ENCODE measurements at places on chromosomes 2 and 18.

DNA sequence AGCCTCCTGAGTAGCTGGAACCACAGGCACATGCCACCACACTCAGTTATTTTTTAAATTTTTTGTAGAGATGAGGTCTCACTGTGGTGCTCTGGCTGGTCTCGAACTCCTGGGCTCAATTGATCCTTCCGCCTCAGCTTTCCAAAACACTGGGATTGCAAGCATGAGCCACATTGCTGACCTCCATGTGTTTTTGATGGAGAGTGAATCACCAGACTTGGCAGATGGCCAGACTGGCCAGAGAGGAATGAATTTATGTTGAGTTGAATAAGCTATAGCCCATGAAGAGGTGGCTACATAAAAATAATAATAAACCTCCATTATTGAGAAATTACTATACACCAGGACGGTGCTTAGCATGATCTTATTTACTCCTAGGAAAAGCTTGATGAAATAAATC, 91.5 kb downstream of the MREG start:
- peak; percentile 46 for DNase-seq

DNA sequence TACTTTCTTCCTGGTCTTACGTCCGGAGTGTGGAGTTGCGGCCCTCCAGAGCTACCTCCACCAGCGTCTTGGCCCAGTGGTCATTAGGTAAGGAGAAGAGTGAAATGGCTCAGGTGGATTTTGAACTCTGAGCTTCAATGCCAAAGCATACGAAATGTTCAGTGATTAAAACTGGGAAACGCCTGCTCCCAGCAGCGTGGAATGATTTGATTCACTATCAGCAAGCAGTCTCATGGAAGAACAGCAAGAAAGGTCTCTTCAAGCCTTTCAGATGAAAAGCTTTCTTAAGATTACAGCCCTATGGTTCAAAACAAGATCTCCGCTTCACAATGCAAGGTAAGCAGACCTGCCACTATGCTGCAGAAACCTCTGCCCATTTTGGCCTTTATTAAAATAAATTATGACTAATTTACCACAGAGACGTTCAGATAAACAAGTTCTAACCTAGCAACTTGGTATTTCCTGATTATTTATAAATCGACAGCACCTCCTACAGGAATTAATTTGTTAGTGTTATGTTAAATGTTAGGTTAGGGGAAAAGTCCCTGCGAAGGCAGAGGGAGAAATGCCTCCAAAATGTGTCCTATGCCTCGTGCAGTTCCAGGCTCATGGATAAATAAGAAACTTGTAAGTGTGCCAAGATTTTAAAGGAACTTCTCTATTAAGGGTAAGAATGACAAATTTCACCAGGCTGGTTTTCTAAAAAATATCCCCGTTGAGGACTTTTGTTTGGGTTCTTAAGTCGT, 10.1 kb downstream of the SP9 start:
- peak; percentile 71 for DNase-seq

- DNase-seq: no peak
Observed at GRCh38 chr18:79805926-79806487, 8.3 kb downstream of the KCNG2 start.

GRCh38 chr18:27785815-27786471, 391.0 kb downstream of the CDH2 start:
- DNase-seq: no peak

- DNase-seq: no peak
Observed at GRCh38 chr2:144083211-144083610, 436.7 kb downstream of the ZEB2 start.

DNA sequence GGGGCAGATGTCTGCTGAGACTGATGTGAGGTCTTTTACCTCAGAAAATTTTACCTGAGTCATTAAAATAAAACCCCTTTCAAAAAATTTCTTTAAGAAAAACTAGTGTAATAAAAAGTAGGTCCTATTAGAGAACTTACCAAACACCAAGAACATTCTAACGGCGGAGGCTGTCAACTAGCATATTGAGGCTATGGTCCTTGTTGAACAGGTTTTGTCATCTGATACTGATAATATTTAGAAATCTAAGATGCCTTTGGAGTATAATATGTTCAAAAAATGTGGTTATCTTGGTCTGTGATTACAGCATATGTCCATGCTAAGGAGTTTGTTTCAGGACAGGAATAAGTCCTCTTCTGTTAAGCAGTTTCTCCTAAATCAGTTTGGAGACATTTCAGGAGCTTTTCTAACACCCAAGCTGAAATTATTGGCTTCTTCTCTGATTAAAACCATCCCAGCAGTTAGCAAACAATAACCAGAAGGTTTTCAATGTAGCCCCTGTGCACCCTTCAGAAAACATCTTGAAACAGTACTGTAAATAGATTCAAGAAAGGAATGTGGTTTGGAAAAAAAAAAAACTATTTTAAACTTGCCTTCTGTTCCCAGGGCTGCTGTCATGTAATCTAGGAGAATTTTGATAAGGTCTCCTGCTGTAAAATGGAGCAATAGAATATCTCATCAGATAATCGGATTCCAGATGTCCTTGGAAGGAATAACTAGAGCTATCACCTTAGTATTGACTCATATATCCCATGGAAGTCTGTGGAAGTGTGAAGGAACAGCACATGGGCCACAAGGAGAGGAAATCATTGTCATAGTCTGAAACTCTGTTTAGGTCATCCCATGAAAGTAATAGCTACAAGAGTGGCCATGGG, 58.7 kb upstream of the B3GNT2 start:
- DNase-seq: no peak

DNA sequence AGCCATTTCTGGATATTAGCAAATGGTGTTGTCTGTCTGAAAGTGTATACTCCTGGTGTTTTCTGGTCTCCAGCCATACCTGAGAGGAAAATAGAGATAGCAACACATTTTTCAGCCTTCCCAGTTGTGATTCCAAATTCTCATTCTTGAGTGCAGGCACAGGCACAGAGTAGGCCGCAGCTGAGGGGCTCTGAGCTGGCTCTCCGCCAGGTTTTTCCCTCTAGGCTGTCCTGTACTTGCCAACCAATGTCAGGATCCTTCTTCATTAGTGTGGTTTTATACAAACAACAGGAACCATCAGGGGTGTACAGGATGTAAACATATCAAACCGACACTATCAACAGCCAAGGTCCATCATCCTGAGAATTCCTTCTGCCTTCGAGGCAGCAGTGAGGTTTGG, 1733.6 kb upstream of the CELF4 start:
- DNase-seq: no peak

- DNase-seq: no peak
Observed at GRCh38 chr2:143571747-143572146, 442.5 kb downstream of the ARHGAP15 start.

DNA sequence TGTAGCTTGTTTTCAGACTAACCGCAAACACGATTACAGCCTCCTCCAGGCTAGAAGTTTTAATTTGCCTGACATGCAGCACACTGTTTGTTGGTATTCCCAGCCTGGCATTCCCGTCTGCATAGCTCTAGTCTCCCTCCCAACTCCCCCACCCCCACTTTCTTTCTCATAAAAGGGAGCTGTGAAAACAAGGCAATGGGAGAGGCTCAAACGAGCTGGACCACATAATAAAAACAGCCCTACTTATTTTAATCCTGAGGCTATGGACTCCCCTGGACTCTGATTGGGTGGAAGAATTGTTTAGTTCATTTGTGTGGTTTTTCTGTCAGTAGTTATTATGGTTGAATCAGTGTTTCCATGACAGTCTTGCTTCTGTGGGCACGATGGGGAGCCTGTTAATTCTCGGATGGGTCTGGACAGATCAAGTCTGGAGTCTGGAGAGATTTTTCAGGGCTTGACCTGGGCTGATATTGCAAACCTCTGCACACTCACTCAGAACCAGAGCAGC, 1.2 kb downstream of the STON1 start:
- no peak for DNase-seq

GRCh38 chr2:200148366-200148765, 158.1 kb upstream of the SPATS2L start:
- no peak for DNase-seq

GRCh38 chr2:45192991-45193390, 183.7 kb upstream of the SIX2 start:
- no peak for DNase-seq

- no peak for DNase-seq
Observed at GRCh38 chr2:226845386-226846116, 9.7 kb downstream of the RHBDD1 start.

DNA sequence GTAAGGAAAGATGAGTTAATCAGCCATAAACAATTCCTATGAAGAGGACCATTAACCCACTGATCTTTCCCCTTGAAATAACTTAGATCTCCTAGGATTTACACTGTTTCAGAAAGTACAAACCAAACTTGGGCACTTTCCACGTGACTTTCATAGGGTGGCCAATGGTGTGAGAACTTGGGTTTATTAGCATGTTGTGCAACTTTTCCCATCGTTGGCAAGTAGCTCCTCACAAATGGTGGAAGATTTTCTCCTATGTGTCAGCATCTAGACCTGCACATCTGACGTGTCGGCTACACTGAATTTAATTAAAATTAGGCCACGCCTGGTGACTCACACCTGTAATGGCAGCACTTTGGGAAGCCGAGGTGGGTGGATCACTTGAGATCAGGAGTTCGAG, 116.3 kb downstream of the GALNT1 start:
- no peak for DNase-seq

- peak; percentile 66 for DNase-seq
Observed at GRCh38 chr2:202032846-202033316, 774 bp upstream of the FZD7 start.

DNA sequence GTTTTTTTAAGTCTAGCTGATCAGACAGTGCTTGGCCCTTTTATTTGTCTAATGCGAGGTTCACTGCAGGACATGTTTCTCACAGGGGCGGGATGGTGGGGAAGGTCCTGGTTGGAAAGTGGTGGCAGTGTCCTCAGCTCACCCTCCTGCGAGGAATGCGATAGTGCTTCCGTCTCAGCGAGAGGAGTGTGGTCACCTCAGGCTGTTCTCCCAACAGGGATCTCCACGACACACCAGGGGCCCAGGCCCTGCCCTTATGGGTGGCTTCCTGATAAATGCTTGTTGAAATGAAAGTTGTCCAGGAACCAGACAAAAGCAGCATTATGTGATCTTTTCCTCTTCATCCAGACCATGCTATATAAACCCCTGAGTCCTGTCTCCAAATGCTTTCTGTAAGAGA, 70.1 kb downstream of the BOLA3 start:
- no peak for DNase-seq

- no peak for DNase-seq
Observed at GRCh38 chr2:74693213-74693612, 39.2 kb downstream of the SEMA4F start.

DNA sequence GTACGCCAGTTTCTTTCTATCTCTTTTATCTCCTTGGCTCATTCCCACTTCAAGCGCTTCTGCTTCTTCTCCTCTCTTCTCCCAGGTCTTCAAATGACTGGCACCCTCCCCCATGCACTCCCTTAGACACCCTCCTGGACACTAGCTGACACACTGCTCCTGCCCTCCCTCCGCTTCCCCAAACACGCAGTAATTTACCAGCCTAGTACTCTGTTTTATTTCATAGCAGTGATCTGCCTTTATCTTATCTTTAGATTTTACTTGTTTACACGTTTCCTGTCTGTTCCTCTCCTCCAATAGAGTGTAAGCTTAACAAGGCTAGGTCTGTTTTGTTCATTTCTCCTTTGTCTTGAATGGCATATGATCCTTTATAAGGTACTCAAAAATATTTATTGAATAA, 93.9 kb downstream of the SCN3A start:
- no peak for DNase-seq

DNA sequence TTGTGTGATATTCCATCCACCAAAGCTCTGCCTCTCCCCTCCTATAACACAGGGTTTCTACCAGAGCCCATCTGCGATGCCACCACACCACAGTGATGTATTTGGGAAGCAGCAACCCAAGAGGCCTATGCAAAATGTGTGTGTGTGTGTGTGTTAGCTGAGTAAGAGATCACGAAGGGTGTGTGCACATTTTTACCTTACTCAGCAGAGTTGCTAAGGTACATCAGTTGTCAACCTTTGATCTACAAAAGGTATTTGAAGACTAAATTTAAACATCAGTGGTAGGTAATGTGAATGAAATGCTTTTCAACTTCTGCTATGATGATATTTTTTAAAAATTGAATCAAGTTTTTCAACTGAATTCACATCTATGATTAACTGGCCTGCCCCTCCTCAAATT, 227.6 kb downstream of the FBXO15 start:
- no peak for DNase-seq

DNA sequence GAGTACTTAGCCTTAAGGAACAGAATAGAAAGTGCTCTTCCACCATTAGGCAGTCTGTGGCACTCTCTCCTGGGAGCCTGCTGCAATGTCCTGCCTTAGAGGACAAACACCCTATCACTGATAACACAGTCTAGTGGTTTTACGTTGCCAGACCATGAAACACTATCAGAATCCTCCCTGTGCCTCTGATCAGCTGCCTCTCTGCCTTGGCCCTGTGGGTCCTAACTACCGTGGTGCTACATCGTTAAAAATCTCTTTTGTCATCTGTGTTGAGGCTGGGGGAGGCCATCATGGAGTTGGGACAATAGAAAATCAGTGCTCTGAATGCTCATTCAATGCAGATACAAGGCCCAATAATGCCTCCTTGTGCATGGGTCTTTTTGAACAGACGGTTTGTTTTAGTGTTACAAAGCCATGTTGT, 11.9 kb upstream of the APCDD1 start:
- no peak for DNase-seq

GRCh38 chr18:78861706-78862105, 117.9 kb upstream of the SALL3 start:
- DNase-seq: no peak

DNA sequence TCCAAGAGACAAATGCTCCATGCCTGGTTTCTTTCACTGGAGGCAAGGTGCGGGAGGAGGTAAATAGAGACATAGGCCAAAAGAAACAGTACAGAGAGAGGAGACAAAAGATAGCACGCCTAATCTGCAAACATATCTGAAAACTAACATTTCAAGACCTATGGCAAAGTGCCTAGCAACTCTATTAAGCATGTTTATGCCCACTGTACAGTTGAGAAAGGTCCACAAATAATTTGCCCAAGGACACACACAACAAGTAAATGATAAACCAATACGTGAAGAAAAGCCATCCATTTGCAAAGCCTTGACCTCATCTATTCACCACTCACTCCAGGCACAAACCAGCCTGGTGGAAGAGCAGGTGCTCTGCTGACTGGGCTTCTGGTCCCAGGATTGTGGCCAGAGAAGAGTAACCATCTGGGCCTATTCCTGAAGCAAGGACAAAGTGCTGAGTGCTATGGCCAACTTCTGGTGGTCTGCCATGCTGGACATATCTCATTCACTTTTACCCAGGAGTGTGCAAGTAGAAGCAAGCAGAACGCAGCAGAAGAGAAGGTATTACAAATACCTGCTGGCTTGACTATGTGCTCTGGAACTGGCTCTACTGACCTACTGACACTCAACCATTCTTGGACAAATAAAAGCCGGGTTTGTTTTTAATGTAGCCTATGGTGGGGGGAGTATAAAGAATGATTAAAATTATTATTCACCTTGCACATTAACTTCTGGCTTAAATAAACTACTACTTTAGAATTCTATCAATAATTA, 25.3 kb downstream of the TMEM131 start:
- DNase-seq: no peak

GRCh38 chr2:219748671-219749570, 121.5 kb downstream of the SLC4A3 start:
- DNase-seq: no peak
